Stimulated activated CD4-positive, alpha-beta T cell treated with anti-CD3 and anti-CD28 coated beads, Interleukin-1b, Interleukin-23, amount 100 ng/mL, for 1 hour (primary cell): ENCODE measurements at places on chromosomes 2 and 18.

GRCh38 chr18:2839202-2839601, 7.6 kb upstream of the EMILIN2 start:
- DNase-seq: no peak

DNA sequence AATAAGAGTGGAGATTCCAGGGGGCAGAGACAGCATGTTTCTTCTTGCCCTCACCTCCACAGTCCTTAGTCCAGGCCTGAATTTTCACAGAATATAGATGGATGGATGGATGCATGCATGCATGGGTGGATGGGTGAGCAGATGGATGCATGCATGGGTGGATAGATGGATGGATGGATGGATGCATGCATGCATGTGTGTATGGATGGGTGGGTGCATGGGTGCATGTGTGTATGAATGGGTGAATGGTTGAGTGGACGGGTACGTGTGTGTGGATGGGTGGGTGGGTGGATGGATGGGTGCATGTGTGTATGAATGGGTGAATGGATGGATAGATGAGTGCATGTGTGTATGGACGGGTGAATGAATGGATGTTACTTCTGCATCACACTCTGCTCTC, 153.3 kb downstream of the CELF4 start:
- no peak for DNase-seq

- DNase-seq: no peak
Observed at GRCh38 chr2:129381789-129382188, 597.7 kb upstream of the RAB6C start.

- DNase-seq: no peak
Observed at GRCh38 chr2:240626531-240627300, 1.4 kb downstream of the GPR35 start.

GRCh38 chr2:27715318-27716210, 51.9 kb downstream of the SLC4A1AP start:
- no peak for DNase-seq

DNA sequence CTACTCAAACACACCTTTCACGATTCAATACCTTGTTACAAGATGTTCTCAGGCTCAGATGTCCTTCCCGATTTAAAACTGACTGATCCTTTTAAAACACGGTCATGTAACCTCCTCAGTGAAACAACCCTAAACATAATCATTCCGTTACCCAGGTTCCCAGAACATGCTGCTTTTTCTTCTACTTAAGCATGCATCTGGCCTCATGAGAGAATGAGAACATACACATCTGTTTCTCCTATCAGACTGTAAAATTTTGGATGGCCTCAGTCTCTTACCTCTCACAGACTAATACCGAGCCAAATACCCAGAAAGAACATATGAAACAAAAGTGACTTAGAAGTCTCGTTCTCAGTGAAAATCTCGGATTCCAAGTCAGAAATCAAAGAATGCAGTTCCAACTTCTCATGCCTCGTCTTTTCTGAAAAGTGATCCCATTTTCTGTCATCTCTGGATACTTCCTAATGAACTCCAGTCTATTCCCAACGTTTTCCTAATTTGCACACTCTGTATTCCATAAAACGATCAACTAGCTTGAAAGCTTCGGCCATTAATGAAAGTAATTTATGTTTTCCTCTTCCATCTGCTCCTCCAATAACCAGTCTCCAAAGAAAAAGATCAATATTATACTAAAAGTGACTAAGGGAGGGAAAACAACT, 919 bp downstream of the SF3B1 start:
- no peak for DNase-seq

GRCh38 chr2:96861074-96861473, 3.3 kb upstream of the ANKRD39 start:
- DNase-seq: no peak

GRCh38 chr2:74632209-74632938, 15.8 kb downstream of the M1AP start:
- no peak for DNase-seq

- no peak for DNase-seq
Observed at GRCh38 chr2:164068063-164068462, 332.3 kb upstream of the FIGN start.

GRCh38 chr2:33144243-33144642, 197.5 kb downstream of the LTBP1 start:
- no peak for DNase-seq

DNA sequence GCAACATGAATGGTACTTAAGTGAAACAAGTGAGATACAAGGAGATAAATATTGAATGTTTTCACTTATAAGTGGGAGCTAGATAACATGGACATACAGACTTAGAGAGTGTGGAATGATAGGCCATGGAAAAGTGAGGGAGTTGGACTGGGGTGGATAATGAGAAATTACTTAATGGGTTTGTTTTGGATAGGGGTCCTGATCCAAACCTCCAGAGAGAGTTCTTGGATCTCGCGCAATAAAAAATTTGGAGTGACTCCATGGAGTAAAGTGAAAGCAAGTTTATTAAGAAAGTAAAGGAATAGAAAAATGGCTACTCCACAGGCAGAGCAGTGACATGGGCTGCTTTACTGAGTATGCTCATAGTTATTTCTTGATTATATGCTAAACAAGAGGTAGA, 508.9 kb downstream of the CNTNAP5 start:
- no peak for DNase-seq

DNA sequence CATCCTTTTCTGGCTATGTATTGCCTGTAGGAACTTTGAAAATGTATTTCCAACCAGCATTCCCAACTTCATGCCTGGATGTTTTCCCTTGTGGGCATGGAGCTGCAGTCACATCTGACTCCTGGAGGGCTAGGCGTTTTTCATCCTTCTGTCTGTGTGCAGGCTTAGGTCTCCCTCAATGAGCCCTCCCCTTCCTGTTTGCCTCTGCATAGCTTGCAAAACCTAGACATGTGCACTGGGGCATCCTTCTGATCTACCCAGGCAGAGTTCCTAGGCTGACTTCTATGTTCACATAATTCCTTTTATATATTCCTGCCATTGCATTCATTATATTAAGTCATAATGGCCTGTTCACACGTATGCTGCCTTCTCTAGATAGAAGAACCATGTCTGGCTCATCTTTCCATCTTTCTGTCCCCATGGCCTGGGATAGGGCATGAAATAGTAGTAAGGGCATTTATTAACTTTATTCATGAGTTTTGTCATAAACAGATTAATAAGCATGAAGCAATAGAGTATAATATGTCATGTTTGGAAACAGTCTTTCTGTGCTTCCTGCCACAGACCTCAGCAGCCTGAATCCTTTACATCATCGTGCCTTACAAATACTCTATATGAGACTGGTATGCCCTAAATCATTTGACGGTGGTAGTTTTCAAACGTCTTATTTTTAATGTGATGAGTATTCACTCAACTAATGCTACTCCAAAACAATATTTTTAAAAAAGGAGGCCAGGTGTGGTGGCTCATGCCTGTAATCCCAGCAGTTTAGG, 195.6 kb downstream of the TGIF1 start:
- no peak for DNase-seq

GRCh38 chr18:10950876-10951630, 198.3 kb downstream of the PIEZO2 start:
- no peak for DNase-seq

DNA sequence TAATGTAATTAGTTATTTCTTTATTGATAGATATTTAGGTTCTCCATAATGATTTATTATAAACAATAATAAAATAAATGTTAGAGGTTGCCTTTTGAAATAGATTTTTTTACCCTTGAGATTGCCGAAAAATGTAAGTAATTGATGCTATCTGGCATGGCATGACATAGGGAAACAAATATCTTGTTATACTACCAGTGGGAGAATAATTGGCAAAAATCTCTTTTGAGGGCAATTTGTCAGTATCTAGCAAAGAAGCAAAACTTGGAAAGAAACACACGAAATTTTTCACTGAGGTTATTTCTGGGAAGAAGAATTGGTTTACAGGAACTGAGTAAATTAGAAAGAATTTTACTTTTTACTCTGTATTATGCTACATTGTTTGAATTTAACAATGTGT, 547.2 kb upstream of the SETBP1 start:
- DNase-seq: no peak

GRCh38 chr2:151024696-151025251, 236.9 kb downstream of the RBM43 start:
- no peak for DNase-seq

DNA sequence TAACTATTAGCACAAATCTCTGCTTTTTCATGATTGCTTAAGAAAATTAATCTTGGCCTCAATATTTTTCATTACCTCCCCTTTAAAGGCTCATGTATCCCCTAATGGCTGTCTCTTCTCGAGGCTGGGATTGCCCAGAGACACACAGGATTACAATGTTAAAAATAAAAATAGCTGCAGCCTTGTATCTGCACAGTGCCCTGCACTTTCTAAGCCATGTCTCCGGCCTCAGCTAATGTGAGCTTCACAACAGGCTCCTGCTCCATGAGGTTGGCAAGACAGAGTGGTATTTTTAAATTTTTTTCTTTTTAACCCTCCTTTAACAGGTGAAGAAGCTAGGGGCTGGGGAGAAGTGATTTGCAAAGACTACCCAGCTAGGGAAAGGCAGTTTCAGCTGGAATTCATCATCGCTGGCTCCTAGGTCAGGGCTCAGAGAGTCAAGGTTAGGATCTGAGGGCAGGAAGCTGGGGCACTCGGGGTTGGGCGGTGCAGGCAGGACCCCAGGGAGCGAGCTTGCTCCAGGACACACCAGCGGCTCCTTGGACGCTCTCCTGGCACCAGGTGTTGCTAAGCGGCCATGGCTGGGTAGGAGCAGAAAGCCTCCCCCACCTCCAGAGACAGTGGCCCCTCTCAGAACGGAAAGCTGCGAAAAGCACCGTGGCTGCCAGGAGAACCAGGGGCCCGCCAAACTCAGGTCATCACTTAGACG, 135.6 kb downstream of the SMAD2 start:
- DNase-seq: no peak

GRCh38 chr18:7878265-7879211, 311.4 kb downstream of the PTPRM start:
- DNase-seq: no peak
